ENCODE measurements at places on chromosomes 4 and X.

DNA sequence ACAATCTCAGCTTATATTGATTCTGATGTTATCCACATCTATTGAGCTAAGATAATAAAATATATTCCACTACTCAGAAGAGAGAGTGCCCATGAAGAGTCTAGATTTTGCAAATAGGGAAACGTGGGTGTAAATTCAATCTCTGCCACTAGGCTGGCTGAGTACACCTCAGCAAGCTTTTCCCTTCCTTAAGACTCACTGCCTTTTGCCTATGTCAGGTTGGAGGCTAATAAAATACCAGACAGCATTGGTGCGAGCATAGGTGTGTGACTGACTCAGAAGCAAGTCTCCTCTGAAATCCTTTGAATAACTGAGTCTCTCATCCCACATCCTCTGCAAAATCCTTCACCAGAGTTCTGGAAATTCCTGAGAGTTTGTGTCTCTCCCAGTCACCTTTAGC lies 405.4 kb upstream of the CPEB2 start:
- no peak for DNase-seq

DNA sequence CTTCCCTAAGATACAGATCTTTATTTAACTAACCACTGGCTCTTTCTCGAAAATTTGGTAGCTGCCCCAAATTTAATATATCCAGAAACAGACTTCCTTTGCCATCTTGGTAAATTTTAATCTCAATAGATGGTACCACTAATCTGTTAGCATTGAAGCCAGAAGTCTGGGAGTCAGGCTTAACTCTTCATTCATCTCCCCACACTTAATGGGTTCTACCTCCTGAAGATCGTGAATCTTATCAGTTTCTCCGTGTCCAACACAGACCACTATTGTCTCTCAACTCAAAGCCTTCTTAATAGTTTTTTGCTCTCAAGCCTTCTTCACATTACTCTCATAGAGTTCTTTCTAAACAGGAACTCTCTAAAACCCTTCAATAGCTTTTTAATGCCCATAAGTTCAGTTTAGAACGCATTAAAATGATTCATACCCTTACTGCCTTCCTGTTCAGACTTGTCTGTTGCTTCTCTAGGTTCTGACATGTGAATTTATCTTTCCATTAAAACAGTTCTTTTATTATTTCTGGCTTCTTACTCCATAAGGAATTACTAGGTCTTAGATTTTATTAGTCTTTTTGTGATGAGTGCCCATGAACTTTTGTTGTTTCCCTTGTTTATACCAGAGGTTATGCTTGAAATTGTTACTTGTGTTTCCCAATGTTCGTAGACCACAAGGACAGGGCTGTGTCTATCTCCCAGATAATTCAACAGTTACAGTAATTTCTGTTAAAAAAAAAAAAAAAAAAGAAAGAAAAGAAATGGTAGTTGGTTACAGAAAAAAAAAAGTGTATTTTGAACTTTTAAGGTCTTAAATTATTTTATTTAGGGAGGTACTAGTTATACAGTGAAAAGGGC lies 54.7 kb downstream of the SMARCAD1 start:
- DNase-seq = no peak

DNA sequence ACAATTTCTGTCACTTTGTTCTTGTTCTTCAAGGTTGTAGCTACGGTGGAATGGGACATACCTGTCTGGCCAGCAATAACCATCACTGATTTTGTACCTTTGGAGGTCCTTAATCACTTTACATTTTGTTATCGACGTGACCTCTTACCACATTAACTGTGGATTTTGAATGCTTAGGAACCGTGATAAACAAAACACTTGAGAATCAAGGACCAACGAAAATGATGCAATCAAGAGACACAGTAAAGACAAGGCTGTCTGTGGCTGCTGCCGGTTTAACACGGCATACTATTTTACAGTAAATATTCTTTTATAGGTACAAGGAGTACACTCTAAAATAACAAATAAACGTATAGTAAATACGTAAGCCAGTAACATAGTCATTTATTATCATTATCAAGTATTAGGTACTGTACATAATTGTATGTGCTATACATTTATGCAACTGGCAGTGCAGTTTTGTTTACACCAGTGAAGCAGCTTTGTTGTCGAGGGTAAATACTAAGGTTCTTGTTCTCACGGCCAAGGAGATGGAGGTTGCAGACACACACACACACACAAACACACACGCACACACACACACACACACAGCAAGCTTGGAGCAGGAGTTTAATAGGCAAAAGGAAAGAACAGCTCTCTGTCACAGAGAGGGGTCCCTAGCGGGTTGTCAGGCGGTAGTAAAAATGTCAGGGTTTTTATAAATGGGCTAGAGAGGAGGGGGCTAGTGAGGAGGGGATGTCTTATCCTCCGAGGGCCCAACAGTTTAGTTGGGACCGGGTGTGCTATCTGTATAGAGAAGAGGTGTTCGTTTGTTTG lies 194.7 kb upstream of the CXorf51B start:
- no peak for DNase-seq

DNA sequence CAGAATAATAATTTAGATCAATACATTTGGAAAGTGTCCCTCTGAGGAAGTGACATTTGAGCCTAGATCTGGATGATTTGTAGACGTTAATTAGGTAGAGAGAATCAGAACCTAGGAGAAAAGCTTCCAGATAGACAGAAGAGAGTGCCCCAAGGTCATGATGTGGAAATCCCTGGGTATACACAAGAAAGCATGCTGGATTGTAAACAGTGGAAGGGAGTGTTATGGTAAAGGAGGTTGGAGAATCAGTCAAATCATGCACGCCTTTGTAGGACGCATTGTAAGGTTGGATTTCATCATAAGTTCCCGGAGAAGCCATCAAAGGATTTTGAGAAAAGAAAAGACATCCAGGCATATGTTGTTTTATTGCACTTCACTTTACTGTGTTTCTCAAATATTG lies 156.3 kb downstream of the PARM1 start:
- no peak for DNase-seq

DNA sequence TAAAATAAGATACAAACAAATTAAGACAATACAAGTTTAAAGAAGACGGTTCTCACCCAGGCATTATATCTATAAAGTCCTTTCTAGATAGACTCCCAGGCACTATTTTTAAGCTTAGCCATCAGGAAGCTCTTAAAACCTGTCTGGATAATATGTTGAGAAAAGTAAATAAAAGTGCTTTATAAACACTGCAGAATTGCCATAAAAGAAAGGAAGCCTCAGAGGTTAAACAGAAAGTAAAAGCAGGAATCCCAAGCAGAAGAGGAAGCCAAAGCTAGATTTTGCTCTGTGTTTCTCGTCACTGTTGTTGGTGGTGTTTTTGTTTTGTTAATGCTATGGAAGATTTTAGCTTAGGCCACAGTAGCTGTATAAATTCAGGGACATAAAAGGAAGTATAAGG lies 1267.3 kb downstream of the PCDH19 start:
- DNase-seq = no peak

GRCh38 chr4:61041527-61041926 lies 158.6 kb upstream of the ADGRL3 start:
- no peak for DNase-seq

DNA sequence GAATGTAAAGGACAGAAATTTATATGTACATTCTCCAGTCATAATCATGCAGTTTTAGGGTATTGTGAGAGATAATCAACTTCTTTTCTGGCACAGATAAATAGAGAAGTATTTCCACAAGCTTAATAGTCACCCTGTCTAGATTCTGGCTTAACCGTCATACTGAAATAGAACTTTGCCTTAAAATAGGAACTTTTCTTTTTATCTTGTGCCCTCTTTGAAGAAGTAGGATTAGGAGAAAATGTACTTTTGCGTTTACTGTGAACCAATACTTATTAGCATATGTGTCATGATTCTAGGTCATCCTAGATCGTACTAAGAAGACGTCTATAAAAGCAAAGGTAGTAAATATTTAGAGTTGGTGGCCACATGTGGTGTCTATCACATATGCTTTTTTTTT lies 95.4 kb downstream of the NFKB1 start:
- no peak for DNase-seq

- no peak for DNase-seq
These were observed 20.0 kb upstream of the KLHL34 start for GRCh38 chrX:21678048-21678612.

- no peak for DNase-seq
These were observed 26.7 kb upstream of the MFAP3L start for GRCh38 chr4:170052919-170053318.

- no peak for DNase-seq
These were observed 2.9 kb downstream of the ATP6AP1 start for GRCh38 chrX:154431341-154431740.

- DNase-seq = no peak
These were observed 67.7 kb upstream of the PGRMC2 start for GRCh38 chr4:128355305-128355704.

GRCh38 chr4:90198086-90198847 lies 71.1 kb downstream of the CCSER1 start:
- no peak for DNase-seq

GRCh38 chr4:14196131-14196530 lies 568.6 kb upstream of the BOD1L1 start:
- DNase-seq = no peak

DNA sequence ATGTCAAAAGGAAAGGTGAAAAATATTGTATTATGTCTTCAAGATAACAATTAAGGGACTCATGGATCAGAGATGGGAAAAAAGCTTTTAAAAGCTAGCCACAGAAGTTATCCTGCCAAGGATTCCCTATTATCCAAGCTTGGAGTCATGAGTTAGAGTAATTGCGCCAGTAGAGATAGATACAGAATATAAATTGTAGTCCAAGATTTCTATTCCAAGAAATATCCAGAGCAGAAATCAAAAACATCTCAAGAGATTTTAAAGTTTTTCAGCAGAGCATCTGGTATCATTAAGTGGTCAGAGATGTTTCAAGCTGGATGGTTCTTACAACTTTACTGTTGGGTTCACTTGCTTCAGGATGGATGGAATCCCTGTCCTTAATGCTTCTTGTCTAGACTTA lies 186.7 kb downstream of the PCDH18 start:
- DNase-seq = no peak

DNA sequence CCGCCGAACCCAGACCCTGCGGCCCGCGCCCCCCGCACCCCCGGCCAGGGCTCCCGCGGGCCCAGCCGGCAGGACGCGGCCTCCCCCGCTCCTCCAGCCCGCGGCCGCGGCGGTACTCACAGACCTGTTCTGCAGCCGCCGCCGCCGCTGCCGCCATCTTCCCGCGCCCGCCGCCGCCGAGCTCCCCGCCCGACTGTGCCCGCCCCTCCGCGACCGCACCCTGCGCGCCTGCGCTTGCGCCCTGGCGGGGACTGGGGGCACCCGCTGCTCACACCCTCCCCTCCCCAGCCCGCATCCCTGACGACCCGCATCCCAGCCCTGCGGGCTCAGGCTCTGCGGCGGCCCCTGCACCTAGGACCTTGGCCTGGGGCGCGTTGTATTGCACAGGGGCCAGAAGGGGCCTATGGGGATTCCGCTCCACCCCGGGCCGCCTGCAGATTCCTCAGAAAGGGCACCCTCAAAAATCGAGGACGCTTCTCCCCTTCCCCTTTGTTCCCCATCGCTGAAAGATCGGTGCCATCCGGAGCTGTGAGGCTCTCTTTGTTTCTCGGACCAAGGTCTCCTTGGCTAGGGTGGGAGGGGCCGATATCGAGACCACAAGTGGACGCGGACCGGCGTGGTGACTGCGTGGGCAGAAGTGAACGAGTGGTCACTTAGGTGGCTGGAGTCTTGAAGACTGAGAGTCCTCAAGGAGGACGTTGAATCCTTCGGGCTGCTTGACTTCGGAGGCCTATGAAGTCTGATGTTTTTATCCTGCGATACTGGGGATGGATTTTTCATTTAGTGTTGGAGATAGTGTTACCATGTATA lies at the start of gene SGCB:
TSS of gene SGCB (minus strand) at position 197 of the 810 bp plus-strand sequence. CDS start at position 157, 40 bp downstream.
- DNase-seq = peak; percentile 43

GRCh38 chr4:47510506-47511143 lies 25.6 kb downstream of the ATP10D start:
- DNase-seq = no peak

- no peak for DNase-seq
These were observed 60.2 kb upstream of the PGAM4 start for GRCh38 chrX:78029663-78030062.

DNA sequence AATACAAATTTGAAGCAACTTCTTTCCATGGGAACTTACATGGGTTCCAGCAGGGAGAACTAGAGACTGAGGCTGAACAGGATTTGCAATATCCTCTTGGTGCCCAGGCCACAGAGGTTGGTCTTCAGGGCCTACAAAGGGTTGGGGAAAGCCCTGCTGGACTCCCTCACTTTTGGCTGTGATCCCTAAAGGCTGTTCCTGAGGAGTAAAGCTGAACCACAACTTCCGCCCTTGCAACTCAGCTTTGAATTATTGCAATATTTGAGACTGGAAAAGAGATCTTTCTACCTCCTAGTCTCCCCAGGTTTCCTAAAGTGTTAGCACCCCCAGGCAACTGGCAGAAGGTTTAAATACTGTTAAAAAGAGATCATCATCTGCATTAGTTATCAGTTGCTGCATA lies 26.9 kb downstream of the DCHS2 start:
- DNase-seq = no peak

GRCh38 chrX:50613846-50614245 lies 143.2 kb upstream of the DGKK start:
- no peak for DNase-seq

DNA sequence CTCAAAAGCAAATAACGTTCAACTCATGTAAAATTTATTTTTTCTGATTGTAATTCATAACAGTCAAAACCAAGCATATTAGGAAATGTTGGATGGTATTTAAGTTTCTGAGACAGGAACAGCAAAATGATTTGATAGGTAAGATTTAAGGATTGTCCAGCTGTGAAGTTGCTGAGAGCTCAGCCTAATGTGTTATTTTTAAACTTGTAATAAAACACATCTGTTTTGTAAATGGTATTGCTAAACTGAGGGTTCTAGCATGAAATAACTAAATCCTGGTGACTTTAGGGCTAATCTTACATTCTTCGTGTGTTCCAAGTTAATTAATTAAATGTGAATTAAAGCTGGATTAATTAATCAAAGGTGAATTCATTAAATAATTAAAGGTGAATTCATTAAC lies 13.3 kb downstream of the TLR10 start:
- DNase-seq = no peak

GRCh38 chr4:87977521-87978278 lies 2.2 kb downstream of the SPP1 start:
- DNase-seq = no peak

DNA sequence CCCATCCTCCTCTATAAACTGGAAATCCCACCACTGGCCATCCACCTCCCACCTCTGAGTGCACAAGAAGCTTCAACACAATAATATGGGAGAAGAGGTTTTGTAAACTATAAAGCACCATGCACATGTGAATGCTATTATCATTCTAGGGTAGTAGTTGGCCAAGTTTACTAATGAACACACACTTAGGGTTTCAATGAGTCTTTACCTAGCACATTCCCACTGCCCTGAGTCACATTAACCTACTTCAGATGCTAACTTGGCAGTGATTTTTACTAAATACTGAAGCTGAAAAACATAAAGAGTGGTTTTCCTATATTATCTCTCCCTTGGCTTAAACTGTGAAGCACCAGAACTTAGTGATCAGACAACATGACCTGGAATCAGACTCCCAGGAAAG lies 93.9 kb downstream of the SH3KBP1 start:
- DNase-seq = no peak

- DNase-seq = no peak
These were observed 102.5 kb downstream of the FIP1L1 start for GRCh38 chr4:53479736-53480525.

- DNase-seq = no peak
These were observed 77.4 kb upstream of the PUDP start for GRCh38 chrX:7225338-7225737.
